ENCODE measurements at places on chromosomes 2 and 18. TPM values are rescaled to one million over a fixed set of nuclear protein-coding genes. Genes with fewer than 3 reads are reported as not detected.

DNA sequence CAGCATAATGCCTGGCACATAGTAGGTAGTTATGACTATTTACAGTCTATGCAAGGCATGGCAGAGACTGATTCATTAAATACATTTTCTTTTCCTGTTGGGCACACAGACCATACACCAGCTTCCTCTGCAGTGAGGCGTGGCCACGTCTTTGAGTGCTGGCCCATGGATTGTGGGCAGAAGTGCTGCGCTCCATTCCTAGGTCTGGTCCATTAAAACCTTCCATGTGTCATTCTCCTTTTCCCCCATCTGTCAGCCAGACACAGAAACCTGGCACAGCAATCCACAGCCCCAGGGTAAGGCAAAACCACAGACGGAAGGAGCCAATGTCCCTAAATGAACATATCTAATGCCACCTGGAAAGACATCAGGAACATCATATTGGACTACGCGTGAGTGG is 141.9 kb downstream of the TTC32 start:
- DNase-seq, result no peak

DNA sequence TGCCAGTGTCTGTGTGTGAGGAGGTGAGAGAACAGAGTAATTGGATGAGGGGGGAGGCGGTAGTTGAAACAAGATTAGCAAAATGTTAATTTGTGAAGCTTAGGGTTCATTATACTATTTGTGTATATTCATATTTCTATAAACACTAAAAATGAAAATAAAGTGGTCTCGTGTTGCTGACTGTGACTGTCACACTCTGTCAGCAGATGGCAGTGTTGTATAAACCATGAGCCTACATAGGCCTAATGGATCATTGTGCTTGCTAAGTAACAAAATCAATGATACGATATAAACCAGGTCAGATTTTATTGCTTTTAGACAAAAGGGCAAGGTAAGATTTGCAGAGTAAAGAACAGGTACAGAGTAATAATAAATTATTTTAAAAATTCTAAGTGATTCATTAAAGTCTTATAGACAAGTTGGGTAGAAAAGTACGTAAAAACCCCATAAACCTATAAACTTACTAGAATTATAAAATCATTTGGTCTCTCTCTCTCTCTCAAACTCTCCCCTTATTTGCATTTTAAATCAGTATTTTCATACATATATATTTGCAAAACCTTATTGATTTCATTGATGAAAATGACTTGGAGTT is 182.7 kb downstream of the RPIA start:
- peak; percentile 48 for DNase-seq

GRCh38 chr18:77108001-77108692 is 24.4 kb downstream of the MBP start:
- no peak for DNase-seq

The THADA gene
- total RNA-seq, result 30.7 TPM

The SPATA3 gene
- not detected for total RNA-seq

DNA sequence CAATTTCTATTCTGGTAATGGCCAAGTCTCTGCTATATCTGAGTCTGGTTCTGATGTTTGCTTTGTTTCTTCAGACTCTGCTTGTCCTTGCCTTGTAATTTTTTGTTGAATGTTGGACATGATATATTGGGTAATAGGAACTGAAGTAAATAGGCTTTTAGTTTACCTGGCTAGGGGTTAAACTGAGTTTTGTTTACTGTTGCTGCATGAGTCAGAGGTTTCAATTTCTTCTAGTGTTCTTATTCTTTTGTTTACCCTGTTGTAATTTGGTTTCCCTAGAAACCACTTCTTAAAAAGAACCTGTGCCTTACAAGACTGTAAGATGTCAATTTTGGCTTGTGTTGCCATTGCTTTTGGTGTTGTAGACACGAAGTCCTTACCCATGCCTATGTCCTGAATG is 285.0 kb upstream of the KCNH7 start:
- DNase-seq, result no peak

The RNF152 gene
- 0.47 TPM for total RNA-seq

GRCh38 chr18:79779700-79780190 is 18.0 kb upstream of the KCNG2 start:
- DNase-seq, result no peak

The C18orf32 gene
- 35.0 TPM for total RNA-seq

DNA sequence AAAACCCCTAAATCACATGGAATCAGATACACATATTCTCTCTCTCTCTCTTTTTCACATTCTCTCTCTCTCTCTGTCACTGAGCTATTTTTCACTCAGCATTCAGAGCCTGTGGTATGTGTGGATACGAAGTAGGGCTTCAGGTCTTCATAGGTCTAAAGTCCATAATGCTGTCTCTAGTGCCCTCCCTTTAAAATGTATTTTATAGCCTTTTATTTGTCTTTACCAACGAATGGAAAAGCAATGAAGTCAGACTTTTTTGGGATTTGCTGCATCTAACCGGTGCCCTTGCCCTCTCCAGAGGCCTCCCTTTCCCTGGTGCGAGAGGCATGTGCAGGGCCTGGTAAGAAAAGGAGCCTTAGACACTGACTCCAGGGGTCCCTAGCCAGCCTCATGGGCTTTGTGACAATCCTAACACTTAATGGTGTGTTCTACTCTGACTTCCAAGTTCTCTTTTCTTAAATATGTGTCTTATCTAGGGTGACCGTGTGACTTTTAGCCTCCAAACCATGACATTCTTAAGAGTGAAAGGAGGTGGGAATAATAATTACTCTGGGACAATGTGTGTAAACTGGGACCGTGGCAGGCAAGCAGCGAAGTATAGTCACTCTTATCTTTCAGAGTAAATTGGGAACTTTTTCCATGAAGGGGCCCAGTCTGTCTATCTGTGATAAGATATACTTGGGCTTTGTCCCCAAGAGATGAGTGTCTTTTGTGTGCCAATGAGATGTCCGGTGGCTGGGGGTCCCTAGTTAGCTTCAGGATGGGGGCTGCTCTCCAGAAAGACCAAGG is 101.1 kb downstream of the B3GNT2 start:
- no peak for DNase-seq

DNA sequence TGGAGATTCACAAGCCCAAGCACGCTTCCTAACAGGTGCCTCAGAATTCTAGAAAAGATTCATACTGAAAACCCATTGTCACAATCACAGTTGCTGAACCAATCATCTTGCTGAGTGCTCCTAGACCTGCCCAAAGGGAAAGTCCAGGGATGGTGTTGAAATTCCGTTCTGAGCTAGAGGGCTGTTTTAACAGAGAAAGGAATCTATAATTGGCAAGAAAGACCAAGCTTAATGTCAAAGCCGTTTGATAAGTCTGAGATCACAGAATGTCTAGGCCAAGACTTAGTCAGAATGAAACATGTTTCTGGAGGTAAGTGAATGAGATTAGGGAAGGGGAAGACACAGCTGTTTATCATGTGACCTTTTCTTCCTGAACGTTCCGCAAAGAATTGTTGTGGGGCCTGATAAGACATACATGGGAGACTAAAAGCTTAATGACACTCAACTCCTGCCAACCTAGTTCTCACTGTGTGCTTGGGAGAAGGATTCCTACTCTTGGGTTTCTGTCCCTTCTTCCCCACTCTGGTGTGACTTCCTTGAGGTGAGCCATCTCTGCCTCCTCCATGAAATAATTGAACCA is 27.5 kb downstream of the PMAIP1 start:
- no peak for DNase-seq

GRCh38 chr2:216698895-216699294 is 3.5 kb upstream of the IGFBP5 start:
- peak; percentile 48 for DNase-seq

Data from HCT116 (cell line).